A549 (cell line): ENCODE measurements at places on chromosomes 1 and 21.
A peak's percentile ranks its signal among the peaks of the same experiment; 100 is the strongest.

- DNase-seq: peak; percentile 23
Measured at GRCh38 chr1:96234299-96234698, 487.3 kb upstream of the PTBP2 start.

DNA sequence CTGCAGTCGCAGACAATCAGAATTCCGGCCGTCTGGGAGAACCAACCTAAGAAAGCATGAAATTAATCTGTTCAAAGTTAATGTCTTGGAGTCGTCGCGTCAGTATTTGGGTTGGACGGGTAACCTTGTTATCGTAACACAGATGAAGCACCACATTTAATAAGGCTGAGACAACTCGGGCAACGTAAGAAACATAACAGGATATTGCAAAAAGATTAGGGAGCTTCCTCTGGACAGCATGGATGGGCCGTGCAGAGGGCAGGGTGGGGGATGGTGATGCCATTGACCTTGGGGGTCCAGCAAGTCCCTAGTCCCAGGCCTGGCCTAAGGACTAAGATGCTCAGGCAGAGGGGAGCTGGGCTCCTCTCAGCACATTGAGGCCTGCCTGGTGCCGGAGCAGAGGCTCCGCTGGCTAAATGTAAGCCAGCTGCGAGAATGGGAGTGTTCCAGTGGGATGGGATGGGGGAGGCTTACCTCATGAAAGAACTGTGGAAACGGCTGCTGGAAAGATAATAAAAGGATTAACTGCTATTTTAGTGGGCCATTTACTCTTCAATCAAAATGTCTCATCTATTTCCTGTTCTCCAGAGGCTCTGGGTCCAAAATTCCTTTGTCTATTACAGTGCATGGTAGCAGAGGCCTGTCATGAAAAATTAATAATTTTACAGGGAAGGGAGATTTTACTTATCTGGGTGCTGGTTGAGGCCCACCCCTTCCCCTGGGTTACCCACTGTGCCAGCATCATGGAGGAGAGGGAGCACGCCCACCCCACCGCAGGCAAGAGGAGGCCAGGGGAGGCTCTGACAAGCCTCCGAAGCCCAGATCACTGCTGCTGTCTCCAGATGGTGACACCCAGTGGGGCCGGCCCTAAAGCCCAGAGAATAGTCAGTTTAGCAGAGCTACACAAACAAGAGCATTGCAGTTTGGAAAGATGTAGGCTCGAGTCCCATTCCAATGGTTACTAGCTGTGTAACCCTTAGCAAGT is 131.6 kb downstream of the DMRTB1 start:
- DNase-seq: no peak

DNA sequence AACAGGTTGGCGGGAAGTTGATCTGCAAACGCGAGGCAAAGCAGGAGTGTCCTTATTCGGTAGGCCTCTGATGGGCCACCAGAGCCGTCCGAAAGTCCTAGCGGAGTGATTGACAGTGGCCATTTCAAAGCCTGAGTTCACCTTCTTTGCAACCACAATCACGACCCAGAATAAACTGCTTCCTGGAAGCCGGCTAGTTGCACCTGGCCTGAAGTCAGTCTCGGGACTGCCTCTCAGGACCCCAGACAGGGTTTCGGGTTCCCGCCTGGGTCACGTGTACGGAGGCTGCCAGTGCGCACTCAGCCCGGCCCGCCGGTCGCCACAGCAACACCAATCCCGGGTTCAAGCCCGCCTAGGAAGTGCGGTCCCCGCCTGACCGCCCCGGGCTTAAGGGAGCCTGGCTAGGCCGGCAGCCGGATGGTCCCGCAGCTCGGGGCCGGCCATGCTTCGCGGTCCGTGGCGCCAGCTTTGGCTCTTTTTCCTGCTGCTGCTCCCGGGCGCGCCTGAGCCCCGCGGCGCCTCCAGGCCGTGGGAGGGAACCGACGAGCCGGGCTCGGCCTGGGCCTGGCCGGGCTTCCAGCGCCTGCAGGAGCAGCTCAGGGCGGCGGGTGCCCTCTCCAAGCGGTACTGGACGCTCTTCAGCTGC is at the start of gene TOR3A:
TOR3A (plus strand) TSS at position 384 of the 646 bp plus-strand sequence; CDS start at position 443, 59 bp downstream.
- peak; percentile 83 for DNase-seq

DNA sequence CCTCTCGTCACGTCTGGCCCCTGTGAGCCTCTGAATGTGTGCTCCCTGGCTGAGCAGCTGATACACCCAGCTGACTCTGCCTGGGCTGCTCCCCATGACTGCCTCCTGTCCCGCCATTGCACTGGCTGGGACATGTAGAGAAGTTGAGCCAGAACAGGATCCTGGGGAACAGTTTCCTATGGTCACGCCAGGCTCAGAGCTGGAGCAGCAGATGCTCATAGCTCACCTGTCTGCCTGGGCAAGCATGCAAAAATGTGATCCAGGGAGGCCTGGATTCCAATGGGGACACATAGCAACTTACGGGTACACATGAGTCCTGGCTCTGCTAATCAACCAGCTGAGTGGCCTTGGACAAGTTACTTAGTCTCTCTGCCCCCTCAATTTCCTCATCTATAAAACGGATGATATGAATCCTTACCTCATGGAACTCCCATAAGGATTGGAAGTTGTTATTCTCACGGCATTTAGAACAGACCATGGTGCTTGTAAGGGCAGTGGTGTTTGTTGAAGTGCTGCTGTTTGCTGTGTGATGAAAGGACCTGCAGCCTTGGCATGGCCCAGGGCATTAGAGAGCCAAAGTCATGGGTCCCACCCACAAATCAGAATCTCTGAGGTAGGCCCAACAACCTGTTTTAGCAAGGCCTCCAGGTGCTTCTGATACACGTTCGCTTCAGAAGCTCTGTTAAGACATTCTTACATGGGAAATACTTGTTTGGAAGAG is 150.3 kb upstream of the VANGL1 start:
- DNase-seq: no peak

DNA sequence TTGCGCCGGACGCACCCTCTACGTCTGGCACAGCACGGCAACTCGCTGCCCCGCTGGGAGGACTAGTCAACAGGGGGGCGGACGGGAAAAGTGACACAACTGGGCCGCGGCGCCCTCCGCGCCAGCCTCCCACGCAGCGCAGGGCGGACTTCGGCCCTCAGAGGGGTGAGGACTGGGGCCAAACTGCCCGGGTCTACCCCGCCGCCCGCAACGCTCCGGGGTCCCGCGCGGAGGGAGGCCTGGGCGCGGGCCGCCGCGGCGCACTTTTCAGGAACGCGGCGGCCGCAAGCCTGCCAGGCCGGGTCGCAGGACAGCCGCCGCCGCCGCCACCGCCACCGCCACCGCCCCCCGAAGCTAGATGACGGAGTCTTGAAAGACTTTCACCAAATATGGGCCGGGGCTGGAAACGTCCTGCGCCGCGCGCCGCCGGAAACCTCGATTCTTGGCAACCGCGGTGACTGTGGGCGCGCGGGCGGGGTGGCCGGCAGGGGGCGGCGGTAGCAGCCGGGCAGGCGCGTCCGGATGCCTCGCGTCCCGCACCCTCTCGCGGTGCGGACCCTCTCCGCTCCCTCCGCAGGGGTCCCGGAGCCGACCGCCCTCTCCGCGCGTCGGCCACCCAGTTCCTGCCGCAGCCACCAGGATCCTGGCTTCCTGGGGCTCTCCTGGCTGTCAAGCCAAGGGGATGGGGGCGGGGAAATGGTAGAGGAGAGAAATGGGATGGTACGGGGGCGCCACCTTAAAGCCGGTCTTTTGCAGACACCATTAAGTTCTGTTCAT is 3.7 kb upstream of the CCN1 start:
- DNase-seq: peak; percentile 84

DNA sequence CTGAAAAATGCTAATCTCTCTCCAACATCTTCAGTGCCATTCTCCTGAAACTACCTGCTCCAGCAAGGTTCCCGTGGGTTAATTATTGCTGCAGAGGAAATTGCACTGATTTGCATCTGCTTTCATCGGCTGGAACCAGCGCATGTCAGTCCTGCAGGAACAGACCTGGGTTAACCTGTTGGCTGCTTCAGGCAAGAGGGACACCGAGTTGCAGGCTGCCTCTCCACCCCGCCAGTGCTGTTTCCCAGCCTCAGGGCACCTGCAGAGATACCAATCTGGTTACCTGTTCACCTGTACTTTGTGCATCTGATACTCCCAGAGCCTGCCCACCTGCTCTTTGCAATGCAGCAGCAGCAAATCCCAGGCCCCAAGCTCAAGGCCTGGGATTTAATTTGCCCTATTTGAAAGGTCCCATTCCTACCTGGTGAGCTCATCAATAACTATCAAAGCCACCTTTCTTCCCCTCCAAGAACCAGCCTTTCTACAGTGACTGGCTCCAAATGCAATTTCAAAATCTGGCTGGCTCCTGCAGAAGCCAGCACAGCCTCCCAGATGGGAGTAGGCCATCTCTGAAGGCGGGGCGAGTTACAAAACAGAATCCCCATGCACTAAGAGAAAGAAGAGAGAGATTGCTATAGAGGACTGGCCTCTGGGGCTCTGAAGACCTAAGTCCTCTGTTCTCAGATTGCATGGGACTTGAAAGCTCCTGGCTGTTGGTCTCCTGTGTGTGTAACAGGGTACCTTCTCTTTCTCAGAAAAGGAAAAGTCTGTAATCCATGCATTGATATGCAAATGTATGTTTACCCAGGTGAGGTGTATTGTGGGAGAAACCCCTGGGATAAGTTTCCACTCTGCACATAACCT is 67.8 kb downstream of the TOMM20 start:
- no peak for DNase-seq

DNA sequence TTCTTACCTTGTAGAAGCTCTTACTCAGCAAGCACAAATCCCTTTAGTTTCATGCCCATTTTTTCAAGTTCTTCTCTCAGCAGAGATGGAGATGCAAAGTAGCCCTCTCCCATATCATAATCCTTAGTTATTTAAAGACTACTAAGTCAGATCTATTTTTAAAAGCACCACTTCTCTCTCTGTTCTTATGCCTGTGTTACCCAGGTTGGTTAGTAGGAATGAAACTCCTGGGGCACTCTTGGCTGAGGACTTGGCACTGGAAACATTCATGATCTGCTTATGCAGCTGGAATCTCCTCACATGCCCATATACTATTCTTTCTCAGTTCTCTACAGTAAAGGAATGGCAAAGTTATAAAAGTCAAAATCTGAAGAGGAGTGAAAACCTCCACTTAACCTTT is 51.9 kb upstream of the PPP2R5A start:
- no peak for DNase-seq
